NCI-H1417 (cell line): ENCODE measurements at places on chromosomes 2 and 18.

GRCh38 chr18:73520229-73520628 lies 627.4 kb downstream of the FBXO15 start:
- no peak for DNase-seq

DNA sequence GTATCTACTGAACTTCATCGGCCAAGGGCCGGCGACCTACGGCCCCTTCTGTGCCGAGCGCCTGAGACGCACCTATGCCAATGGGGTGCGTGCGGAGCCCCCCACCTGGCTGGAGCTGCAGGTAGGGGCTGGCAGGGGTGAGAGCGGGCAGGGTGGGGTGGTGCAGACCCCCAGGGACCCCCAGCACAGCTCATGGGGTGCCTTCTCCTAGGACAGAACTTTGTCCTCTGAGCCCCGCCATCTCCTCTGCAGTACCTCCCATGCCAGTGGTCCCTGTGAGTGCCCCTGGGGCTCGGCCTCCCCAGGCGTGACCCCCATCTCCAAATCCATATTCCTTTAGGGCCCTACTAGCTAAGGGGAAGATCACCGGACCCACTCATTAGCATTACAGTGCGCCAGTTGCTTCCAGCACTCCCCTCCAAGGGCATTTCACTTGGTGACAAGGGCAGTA lies 23.9 kb upstream of the GPR17 start:
- no peak for DNase-seq

DNA sequence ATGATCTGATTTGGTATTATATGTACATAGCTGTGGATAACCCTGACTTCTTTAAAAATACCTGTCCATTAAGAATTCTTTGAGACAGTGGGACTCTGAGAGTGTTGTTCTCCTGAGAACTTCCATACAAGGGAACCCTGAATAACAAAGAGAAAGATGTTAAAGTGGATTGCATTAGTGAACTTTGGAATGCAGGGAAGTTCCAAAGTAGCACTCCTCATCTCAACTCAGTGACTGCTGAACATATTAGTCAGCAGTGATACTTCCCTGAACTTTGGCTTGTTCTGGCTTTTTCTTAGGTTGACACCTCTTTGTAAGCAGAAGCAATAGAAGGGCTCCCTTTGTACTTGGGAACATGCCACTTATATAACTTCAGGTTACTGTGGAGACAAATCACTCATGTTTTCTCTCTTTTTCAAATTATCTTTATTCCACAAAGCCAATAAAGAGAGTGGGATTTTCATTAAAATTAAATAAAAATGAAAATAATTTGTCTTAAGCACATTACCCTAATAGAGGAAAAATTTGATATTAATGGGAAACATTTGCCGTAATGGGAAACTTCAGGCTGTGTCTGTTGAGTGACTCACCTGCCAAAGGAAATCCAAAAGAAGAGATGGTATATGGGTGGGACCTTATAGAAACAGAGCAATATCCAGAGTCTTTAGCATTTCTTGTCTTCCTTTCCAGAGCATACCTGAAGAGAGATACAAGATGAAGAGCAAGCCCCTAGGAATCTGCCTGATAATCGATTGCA lies 33.3 kb downstream of the CFLAR start:
- DNase-seq = no peak

DNA sequence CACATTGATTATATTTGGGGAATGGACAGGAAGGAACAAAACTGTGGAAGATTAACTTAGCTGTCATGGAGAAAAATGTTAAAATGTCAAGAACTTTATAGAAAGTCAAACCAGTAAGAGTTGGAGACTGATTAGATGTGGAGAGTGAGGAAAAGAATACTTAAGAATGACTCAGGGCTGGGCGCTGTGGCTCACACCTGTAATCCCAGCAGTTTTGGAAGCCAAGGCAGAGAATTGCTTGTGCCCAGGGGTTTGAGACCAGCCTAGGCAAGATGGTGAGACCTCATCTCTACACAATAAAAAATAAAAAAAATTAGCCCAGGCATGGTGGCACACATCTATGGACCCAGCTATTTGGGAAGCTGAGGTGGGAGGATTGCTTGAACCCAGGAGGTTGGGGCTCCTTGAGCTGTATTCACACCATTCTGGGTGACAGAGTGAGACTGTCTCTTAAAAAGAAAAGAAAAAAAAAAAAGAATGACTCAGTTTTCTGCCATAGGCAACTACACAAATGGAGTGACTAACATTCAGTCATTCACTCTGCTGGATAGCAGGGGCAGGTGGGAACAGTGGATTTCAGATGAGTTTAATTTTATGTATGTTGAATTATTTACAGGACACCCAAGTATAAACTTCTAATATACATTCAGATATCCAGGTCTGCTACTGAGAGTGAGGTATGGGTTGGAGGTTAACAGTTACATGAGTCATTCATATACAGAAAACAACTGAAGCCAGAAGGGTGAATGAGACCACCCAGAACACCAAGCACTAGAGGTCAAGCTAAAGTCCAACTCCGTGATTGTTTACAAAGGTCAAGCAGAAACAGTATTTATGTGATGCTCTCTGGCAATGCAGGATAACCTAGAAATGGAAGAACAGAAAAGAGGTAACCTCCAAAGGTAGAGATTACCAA lies 33.9 kb downstream of the ORC2 start:
- no peak for DNase-seq

GRCh38 chr18:46166261-46166970 lies 62.2 kb downstream of the HAUS1 start:
- no peak for DNase-seq

- DNase-seq = peak; percentile 18
Measured at GRCh38 chr18:45836242-45837205, 11.0 kb downstream of the SIGLEC15 start.

DNA sequence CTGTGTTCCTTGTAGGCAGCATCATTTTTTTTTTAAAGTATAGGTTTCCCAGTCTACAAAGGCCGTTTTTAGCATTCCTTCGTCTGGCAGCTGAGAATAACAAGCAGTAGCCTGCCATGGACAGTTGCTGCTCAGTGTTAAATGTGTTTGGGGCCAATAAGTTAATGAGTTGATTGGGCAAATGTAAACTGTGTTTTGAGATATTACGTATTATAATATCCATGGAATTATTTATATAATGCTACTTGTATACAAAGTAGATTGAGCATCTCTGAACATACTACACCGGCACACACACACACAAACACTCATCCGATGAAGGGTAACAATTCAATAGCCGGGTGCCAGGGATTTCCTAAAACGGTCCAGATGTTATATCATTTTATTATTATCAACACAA lies 97.2 kb downstream of the IRS1 start:
- DNase-seq = no peak

DNA sequence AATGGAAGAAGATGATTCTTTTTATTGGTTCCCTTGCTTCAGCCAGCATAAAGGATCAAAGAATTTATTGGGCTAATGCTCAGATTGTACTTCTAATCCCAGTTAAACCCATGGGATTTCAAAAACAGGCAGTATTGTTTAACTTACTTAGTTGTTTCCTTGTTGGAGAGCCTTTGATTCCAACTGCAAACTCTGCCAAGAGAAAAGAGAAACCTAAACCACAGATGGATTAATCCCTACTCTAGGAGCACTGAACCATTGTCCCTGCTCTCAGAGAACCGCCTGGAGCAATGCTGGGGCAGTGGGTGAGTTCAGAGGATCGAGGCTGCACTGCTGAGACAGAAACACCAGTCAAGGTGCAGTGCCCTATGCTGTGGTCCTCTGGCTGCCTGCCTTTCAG lies 44.9 kb upstream of the SIGLEC15 start:
- DNase-seq = no peak

DNA sequence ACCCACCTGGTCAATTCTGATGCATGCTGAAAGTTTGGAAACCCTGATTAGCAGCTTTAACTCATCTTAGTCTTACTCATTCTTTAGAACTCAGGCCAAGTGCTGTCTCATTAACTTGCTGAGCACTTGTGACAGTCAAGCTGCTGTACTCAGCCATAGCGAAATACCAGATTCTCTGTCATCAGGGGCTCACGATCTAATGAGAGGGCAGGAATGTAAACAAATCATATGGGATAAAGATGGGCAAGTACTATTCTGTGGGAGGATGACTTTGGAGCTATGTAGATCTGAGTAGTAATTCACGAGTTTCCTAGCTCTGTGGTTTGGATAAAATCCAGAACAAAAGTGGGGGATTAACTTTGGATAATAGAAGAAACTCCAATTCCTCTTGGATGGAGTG lies 376.6 kb downstream of the HRH4 start:
- no peak for DNase-seq

- DNase-seq = no peak
Measured at GRCh38 chr2:170098626-170099312, 79.2 kb upstream of the MYO3B start.

DNA sequence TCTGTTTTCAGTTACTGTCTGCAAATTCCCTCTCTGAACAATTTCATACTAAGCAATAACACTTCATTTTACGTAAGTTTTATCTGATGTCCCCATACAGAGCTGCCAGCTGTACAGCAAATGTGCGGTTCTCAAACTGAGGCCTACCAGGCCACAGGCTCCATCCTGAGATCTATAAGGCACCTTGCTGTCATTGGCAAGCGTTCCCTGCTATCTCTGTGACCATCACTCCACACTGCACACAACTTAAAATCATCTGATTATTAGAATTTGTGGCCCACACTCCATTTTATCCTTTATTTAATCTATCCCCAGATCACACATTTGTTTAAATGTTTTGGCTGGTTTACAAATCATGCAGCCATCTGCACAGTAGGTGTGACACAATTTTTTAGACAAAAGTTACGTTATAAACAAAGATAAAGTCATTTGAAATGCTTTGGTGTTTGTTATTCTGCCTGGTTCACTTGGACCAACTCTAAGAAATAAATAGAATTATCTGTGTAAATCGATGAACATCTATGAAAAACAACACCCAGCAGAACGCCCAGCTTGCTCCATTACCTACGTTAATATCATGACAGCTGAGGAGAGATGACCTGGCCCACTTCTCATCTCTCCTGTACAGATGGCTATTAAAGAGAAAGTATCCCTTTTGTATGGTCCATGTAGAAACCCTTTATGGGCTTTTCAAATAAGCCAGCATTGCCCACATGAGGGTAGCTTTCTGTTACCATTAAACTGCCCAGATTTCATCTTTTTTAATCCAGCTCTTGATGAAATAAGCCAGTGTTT lies 162.4 kb downstream of the ZNF521 start:
- no peak for DNase-seq

GRCh38 chr18:52694804-52695203 lies 354.8 kb downstream of the DCC start:
- peak; percentile 62 for DNase-seq

DNA sequence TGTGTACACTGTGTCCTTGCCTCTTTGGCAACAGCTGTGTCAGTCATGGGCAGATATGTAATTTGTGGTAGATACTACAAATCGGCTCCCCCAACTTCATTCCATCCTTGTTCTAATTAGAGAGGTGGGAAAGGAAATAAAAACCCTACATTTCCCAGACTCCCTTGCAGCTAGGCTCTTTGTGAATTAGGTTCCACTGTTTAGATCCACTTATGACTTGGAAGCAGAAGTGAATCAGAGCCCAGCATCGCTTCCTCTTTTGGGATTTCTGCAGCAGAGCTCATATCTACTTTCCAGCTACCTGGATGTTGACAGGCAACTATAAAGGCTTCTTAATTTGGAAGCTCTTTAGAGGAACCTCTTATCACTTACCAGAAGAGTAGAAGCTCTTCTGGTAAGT lies 34.1 kb upstream of the NARS1 start:
- DNase-seq = no peak

DNA sequence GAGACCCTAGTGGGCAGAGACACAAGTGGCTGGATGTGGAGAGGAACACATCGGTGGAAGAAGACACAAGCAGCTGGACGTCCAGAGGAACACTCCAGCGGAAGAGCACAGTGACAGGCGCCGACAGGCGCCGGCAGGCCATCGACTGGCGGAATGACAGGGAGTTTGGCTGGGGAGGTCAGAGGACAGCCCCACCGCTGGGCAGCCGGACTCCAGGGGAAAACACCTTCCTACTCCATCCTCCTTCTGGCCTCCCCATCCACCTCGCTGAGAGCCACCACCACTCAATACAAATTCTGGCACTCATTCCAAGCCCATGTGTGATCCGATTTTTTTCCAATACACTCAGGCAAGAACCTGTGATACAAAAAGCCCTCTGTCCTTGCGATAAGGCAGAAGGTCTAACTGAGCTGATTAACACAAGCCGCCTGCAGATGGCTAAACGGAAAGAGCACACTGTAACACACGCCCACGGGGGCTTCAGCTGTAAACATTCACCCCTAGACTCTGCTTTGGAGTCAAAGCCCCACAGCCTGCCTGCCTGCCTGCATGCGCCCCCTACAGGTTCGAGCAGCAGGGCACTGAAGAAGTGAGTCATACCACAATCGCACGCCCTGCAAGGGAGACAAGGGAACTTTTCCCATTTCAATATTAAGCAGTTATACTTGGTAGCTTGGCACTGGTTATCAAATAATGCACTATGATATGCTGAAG lies 50.2 kb upstream of the LRP1B start:
- no peak for DNase-seq

GRCh38 chr18:76491473-76491775 lies 3.6 kb downstream of the ZNF516 start:
- DNase-seq = peak; percentile 88

DNA sequence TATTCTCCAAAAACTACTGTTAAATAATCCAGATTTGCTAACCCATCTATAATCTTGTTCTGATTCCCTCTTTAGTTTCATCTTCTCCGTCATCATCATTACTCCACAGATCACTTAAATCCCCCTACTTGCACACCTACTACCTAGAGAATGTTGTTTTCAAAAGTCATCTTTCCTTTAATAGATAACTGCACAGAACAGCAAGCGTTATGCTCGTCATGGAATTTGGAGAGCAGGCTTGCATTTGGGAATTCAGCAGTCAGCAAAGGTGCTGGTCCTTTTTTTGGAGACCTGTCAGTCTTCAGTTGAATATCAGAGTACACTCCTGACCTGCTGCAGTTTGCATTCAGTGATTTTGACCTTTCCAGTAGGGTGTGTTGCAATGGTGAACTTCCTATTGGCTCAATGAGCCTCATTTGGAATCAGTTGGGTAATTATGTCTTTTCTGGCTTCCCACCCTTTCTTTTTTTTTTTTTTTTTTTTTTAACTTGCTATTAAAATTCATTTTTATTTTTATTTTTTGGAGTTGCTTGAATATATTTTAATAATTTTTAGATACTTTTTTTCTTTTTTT lies 110.6 kb downstream of the HNRNPLL start:
- DNase-seq = no peak

DNA sequence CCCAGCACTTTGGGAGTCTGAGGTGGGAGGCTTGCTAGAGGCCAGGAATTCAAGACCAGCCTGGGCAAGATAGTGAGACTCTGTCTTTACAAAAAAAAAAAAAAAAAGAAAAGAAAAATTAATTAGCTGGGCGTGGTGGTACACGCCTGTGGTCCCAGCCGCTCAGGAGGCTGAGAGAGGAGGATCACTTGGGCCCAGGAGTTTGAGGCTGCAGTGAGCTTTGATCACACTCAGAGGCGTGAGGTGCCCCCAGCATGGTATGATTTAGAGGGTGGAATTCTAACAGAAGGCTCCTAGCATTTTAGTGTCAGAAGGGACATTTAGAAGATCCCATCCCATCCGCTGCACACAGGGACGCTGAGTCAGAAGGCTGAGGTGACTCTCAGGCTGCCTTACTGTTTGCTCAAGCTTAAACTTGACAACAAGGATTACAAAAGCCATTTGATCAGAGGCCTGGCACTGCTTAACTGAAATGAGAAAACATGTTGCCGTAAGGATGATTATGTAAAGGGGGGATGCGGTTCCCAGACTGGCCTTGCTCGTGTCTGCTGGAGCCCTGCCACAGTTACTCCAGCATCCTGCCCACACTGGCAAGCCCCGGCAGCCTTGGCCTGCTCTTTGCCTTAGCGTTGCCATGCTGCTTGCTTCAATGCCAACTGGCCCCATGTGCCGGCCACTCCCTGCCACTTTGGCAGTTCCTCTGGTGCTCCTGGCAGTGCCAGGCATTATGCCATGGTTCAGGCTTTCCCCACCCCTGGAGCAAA lies 45.6 kb upstream of the SLC1A4 start:
- no peak for DNase-seq
